ENCODE measurements at places on chromosomes 6 and 20. TPM values are rescaled to one million over a fixed set of nuclear protein-coding genes. Genes with fewer than 3 reads are reported as not detected.

EPHA7 gene
- total RNA-seq = 47.6 TPM

MROH8 gene
- 2.2 TPM for total RNA-seq

AIF1 gene
- total RNA-seq = not detected

CST7 gene
- total RNA-seq = not detected

OR2H2 gene
- total RNA-seq = not detected

VSX1 gene
- total RNA-seq = not detected

SEL1L2 gene
- total RNA-seq = 2.5 TPM

TSHZ2 gene
- 3.9 TPM for total RNA-seq

BFSP1 gene
- total RNA-seq = not detected

RAMACL gene
- total RNA-seq = 0.56 TPM

PNISR gene
- 266 TPM for total RNA-seq

WFDC2 gene
- total RNA-seq = 2.7 TPM

SIRPD gene
- total RNA-seq = not detected

USP49 gene
- 30.7 TPM for total RNA-seq

MOXD1 gene
- 2.3 TPM for total RNA-seq

IL17A gene
- not detected for total RNA-seq

- no peak for DNase-seq
These were observed 24.1 kb downstream of the CFAP61 start for GRCh38 chr20:20076297-20077065.

GRCh38 chr6:170317076-170317475 lies 10.5 kb downstream of the FAM120B start:
- no peak for DNase-seq

- no peak for DNase-seq
These were observed 29.7 kb upstream of the MDFI start for GRCh38 chr6:41608443-41609151.

DNA sequence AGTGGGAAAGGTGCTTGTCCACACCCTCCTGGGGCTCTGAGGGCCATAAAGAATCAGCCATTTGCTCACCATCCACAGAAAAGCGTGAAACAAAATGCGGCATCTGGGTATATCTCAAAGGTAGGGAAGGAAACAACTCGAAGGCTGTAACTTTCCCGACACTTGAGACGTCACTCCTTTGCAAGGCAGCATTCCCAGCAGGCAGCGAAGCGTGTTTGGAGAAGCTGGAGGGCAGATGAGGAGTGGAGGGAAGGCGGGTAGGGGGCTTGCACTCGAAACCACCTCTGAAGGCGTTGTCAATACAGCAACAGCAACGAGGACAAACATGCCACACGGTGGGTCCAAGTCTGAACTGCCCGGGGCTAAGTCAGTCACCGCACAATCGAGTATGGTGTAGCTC lies 98.4 kb downstream of the FOXC1 start:
- DNase-seq = peak; percentile 72

DNA sequence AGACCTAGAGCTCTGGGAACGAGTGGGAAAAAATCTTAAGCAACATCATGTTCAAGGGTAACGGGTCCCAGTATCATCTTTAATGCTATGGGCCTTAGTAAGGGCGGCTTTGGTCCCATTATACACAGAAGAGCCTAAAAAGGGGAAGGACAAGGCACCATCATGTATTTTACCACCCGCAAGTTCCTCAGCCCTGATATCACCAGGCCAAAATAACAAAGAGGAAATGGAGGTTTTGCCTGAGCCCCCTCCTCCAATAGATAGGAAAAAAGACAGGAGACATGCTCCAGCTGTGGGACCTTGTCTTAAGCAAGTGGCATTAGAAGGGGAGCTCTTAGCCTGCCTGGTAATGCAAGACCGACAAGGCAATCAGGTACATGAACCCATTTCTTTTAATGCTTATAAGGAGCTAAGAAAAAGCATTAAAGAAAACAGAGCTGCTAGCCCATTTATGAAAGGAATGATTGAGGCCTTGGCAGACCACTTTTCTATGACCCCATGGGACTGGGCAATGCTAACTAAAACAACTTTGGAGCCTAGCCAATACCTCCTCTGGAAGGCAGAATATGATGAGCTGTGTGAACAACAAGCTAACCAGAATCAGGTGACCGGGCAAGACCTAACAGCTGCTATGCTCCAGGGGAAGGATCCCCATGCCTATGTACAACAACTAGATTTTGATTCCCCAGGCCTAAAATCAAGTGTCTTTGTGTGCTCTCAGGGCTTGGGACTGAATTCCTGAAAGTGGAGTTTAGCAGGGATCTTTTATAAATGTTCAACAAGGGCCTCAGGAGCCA lies 23.2 kb downstream of the HLA-DPA1 start:
- no peak for DNase-seq

DNA sequence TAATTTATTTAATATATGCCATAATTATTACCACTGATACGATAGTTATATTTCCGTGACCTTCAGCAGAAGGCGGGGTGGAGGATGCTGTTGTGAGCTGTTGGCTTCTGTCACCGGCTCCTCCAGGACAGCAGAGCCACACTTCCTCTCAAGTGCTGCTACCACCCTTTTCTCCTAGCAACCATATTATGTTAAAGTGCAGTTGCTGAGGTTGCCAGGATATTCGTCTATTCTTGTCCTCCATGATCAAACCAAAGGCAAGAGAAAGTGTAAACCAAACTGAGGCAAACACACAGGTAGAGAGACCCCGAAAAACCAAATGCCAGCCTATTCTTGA lies 27.8 kb downstream of the RGS17 start:
- no peak for DNase-seq

DNA sequence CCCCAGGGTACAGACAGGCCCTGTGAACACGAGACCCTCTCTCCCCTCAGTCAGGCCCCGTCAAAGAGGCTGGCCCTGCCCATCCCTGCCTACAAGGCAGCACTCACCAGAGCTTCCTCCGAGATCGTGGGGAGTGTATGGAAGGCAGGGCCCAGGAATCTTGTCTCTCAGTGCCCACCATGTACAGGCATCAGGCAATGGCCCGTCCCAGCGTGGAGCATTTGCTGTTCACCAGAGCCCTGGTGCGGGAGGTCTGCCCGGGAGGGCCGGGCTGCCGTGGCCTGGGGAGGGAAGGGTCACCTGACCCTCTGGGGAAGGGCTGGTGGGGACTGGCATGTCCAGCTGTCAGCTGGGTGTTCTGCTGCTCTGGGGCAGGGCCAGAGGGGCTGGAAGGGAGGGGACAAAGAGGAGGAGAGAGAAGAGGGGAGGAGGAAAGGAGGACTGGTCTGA lies at the start of gene IP6K3:
IP6K3 (minus strand) TSS at position 255 of the 450 bp plus-strand sequence. CDS start 11,429 bp downstream, outside the sequence.
- peak; percentile 59 for DNase-seq

DNA sequence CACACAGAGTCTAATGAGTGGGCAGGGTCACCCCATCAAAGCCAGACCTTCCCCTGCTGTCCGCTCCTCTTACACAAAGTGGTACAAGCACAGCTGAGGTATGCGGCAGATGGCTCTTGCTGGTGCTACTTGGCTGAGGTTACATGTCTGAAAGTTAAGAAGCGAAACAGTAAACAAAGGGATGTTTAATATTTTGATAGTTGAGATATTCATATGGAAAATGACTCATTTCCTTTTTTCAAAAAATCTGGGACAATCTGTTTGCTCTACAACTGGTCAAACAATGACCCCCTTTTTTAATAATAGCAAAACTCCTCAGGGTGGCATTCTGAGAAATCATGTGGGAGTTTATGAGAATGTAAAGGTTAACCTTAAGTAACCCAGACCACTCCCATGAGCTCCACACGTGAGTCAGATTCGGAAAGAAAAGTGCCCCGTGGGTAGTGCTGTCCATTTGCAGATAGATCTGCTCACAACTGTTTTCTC lies 245.3 kb downstream of the TBXT start:
- DNase-seq = no peak

DNA sequence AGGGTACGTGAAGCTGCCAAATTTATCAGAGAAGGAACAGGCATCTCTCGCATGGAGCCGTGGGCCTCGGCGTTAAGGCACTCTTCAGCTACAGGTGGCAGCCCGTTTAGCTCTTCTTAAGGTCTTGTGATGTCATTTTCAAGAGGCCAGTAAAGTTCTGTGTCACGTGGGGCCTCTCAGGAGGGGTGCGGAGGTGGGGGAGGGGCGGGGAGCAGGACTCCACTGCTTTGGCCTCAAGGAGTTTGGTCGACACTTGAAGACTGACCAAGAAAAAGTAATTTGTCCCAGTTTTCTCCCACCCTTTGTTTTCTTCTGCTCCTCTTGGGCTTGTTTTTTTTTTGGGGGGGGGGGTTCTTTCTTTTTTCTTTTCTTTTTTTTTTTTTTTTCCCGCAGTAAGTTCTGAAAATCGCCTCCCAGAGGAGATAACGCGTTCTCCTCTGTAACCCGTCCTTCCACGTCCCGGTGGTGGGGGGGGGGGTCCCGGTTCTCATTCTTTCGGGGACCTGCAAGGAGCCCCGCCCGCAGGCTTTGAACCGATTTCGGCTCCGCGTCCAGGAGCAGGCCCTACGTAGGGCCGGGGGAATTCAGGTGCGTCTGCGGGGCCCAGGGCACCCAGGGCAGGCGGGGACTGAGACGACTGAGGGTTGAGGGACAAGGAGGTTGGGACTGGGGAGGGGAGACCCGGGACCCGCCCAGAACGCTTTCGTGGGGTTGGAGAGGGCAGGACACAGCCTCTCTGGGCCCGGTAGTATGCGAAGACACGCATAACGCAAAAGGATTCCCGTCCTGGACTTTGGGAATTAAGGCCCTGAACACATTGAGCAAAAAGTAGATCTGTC lies 26.0 kb downstream of the GPX6 start:
- DNase-seq = peak; percentile 90

DNA sequence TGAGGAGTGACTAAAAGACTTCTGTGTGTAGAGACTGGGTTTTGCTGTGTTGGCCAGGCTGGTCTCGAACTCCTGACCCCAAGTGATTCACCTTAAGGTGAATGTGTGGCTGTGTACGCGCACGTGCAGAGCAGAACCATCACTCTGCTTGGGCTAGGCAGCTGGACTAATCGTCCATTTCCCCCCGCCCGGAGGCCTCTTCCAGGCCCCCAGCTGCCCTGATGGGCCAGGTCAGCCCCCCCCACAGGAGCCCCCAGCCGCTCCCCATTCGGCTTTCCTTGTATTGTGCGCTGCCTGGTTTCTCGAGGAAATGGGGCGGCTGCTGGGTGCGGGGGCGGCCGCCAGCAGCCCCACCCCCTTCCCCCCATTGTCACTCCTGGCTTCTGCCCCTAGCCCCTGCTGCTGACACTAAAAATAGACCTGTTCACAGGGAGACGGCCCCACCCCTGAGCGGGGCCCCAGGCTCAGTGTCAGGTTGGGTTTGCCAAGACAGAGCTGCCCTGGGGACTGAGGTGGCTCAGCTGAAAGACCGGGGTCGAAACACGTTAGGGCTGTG lies 24.6 kb upstream of the CSNK2A1 start:
- no peak for DNase-seq

- peak; percentile 13 for DNase-seq
These were observed 9.1 kb downstream of the VTA1 start for GRCh38 chr6:142155895-142156757.

DNA sequence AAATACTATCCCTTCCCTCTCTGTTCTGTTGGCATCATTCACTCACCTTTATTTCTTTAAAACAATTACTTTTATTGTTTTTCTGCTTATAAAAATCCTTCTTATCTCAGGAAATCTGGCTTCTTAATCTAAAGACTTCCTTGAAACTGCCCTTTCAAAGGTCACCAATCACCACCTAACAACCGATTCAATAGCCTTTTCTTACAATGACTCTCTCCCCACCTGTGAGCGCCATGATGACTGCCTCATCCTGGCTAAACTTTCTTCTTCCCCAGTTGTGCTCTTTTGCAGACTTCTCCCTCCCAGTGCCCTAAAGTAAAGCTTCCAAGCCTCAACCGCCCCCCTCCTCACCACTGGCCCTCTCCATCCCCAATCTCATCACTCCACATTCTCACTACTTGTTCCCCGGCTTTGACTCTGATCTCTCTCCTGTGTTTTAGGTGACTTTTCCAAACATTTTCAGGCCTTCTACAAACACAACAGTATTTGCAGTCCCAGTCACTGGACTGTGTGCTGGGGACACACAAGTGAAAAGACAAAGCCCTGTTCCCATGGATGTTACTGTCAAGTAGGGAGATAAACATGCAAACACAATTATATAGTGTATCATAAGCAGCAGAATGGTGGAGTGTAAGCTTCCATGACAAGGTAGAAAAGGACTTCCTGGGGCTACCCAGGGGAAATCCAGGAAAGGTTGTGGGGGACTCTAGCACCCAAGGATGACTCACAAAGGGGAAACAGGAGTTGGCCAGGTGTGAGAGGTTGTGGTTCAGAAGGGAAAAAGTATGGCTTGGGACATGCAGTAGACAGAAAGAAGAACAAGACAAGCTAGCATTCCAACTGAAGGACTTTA lies 12.8 kb downstream of the NHSL1 start:
- DNase-seq = no peak

- no peak for DNase-seq
These were observed 472.5 kb upstream of the BTBD3 start for GRCh38 chr20:11445161-11445560.

- no peak for DNase-seq
These were observed 46.1 kb downstream of the MYO6 start for GRCh38 chr6:75794954-75795739.

GRCh38 chr6:168640768-168641167 lies 199.8 kb downstream of the SMOC2 start:
- no peak for DNase-seq

DNA sequence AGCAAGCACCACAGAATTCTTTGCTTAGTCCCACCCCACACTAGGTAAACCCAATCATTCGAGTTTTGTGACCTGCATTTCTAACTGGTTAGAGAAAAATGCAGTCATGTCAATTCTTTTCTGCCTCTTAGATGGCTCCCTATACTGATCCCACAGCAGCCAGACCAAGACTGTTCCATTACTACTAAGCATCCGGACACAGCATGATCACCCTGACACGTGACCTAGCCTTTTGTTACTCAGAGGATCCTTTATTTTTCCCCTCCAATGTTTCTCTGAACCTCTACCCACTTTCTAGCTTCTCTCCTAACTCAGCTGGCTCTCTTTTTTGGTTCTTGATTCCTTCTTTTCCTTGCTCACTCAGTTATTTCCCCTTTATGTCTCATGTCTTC lies 87.9 kb downstream of the PDE10A start:
- peak; percentile 13 for DNase-seq

Data from neural progenitor cell (in vitro differentiated cells).